Heart right ventricle (tissue), 16 donors: ENCODE measurements at places on chromosomes 6 and 20. TPM values are rescaled to one million over a fixed set of nuclear protein-coding genes. Genes with fewer than 3 reads are reported as not detected.

The OVOL2 gene
- total RNA-seq = not detected

DNA sequence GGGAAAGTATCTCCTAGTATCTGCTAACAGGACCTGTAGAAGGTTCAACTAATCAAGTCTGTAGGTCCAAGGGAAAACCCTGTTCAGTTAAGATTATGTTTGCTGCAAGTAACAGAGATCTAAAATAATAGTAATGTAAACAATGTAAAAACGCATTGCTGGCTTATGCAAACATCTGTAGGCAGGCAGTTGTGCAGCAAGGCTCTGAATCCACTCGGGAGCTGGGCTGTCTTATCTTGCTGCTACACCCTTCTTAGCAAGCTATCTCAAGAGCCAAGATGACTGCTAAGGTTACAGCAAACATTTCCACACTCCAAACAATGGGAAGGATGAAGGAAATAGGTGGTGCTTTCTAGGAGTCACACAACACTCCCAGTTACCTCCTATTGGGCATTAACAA is 397.3 kb upstream of the NRSN1 start:
- no peak for DNase-seq

- no peak for DNase-seq
These were observed 158.3 kb upstream of the RUNX2 start for GRCh38 chr6:45169815-45170214.

GRCh38 chr6:73929405-73929804 is 233.4 kb downstream of the CD109 start:
- DNase-seq = no peak

DNA sequence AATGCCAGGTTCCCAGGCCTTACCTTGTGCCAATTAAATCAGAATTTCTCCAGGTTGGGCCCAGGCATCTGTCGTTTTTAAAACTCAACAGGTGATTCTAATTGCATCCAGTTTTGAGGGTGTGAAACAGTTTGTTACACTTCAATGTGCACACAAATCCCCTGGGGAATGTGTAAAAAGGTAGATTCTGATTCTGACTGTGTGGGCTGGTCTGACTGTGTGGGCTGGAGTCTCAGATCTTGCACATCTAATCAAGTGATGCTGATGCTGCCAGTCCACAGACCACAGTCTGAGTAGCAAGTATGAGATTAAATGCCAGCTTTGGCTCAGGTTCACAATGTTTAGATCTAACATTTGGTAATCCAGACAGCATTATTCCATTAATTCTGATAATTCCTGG is 12.5 kb upstream of the ETV7 start:
- no peak for DNase-seq
